ENCODE measurements at places on chromosomes 16 and 17.

DNA sequence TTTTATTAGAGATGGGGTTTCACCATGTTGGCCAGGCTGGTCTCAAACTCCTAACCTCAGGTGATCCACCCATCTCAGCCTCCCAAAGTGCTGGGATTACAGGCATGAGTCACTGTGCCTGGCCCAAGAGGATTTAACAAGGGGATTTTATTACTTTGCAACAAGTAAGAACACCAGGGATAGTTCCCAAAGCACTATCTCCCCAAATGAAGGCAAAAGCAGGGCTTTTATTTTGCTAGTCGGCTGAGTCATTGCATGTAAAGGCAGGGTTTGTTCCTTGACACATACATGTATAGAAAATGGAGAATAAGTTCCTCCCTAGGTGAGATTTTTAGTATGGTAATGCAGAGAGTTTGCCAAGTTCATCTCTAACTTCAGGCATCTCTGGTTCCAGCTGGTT is 24.0 kb downstream of the REXO5 start:
- no peak for DNase-seq
- no peaks in the 10 kb centered on the region for H3K4me1 ChIP-seq
- H3K27ac ChIP-seq: no peak overlapping the region
- H3K36me3 ChIP-seq: peaks cover 56% of the 10 kb centered on the region
- no peaks in the 10 kb centered on the region for H3K27me3 ChIP-seq
- no peak overlapping the region for H3K4me3 ChIP-seq

DNA sequence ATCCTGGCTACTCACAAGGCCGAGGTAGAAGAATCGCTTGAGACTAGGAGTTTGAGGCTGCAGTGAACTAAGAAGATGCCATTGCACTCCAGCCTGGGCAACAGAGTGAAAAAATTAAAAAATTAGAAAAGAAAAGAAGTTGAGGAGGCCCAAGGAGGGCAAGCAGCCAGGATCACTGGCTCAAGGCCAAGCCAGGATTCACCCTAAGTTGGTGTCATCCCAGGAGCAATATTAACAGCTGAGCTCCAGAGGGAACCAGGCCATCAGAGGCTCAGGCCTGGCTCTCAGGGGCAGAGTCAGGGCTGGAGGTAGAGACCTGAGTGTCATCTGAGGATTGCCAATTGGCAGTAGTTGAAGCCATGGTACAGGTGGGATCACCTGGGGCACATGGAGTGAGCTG is 20.7 kb downstream of the DRC3 start:
- H3K27me3 ChIP-seq: no peaks in the 10 kb centered on the region
- H3K4me1 ChIP-seq: peaks cover 32% of the 10 kb centered on the region
- H3K27ac ChIP-seq: no peak overlapping the region
- peak; percentile 62 for DNase-seq
- no peaks in the 10 kb centered on the region for H3K36me3 ChIP-seq
- H3K4me3 ChIP-seq: no peak overlapping the region

DNA sequence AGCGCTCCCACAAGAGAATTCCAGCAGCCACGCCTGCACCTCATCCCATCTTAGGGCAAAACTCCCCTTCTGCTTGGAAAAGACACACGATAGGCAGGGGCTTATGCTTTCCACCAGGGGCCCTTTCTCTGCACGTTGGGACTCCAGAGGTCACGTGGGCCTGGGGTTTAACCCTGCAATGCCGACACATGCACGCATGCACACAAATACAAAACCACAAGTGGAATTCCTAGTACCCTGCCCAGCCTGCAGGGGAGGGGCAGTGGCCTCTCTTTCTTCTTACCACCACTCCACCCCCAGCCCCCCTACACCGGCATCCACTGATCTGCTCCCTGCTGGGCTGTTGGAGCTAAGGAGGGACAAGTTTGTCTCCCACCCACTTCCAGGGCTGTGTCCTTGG is 16.8 kb upstream of the CCDC182 start:
- no peaks in the 10 kb centered on the region for H3K36me3 ChIP-seq
- H3K27ac ChIP-seq: no peak overlapping the region
- H3K4me1 ChIP-seq: peaks cover 12% of the 10 kb centered on the region

DNA sequence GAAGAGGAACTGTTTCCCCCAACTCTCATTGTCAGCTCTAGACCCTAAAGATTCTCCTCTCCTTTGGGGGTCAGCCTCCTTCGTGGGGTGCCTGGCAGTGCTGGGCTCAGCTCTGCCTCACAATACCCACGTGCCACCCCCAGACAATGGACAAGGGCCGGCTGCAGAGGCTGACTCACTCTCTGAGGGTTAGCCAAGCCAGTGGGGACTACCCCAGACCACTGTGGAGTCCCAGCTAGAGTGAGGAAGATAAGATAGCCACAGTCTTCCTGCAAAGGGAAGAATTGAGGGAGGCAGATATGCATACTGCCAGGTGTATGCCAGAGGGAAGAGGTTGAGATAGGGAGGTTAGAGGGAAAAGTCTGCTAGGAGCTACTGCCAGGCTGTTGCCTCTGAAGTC is 13.5 kb upstream of the MTMR4 start:
- H3K27me3 ChIP-seq: no peaks in the 10 kb centered on the region
- no peaks in the 10 kb centered on the region for H3K36me3 ChIP-seq
- no peak overlapping the region for H3K4me3 ChIP-seq
- peaks cover 10% of the 10 kb centered on the region for H3K4me1 ChIP-seq

DNA sequence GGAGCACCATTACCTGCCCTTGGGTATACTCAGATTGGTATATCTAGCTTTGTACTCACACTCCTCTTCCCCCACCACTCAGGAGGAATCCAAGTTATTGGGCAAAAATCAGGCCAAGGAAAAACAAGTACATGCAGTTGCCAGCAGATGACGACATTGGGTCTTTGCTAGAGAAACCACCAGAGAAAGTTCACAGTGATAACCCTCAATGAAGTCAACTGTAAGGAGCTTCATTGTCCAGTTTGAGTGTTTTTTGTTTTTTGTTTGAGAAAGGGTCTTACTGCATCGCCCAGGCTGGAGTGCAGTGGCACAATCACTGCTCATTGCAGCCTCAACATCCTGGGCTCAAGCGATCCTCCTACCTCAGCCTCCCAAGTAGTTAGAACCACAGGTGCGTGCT is 34.6 kb upstream of the TOX3 start:
- H3K4me1 ChIP-seq: no peaks in the 10 kb centered on the region
- H3K27ac ChIP-seq: no peak overlapping the region

DNA sequence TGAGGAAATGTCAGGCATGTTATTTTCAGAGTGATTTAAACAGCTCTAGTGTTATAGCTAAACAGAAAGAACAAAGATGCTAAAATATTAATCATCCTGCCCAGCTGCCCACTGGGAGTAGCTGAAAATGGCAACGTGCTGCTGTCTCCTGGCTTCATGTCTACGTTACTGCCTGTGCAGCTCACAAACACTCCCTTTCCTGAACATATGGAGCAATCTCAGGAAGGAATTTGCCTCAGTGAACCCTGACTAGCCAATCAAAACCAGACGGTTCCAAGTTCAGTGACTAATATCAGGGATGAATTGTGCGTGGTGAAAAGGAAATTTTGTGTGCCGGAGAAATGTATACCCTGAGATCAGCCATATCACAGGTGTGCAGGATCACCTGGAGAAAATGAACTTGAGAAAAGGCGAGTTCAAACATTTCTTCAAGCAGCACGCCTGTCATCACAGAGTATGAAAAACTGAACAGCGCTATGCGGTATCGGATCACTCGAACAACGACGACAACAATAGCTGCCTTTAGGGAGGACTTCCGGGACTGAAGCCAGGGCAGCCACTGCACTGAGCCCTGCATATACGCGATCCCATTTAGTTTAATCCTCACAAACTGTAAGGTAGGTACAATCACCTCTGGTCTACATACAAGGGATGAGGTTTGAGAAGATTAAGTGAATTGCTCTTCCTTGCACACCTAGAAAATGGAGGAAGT is 110.3 kb downstream of the STX8 start:
- no peaks in the 10 kb centered on the region for H3K36me3 ChIP-seq
- no peak overlapping the region for H3K4me3 ChIP-seq
- no peak overlapping the region for H3K27ac ChIP-seq
- no peak for DNase-seq

Measured in SJCRH30 (cell line).